ENCODE measurements at places on chromosomes 2 and 18.

DNA sequence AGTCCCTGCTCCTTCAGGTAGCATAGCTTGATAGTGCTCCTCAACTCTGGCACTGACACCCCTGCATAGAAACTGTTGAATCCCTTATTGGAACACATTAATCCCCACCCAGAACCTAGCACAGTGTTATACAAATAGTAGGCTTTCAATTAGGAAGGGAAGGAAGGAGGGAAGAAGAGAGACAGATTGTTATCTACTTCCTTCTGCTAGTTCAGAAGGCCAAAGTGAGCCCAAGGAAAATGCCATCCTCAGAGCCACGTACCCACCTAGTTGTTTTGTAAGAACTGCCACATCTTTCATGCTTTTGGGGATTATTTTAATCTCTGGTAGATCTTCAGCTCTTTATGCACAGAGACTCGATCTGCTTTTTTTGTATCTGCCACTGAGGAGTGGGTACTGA, 75.1 kb downstream of the CLHC1 start:
- no peak for DNase-seq

DNA sequence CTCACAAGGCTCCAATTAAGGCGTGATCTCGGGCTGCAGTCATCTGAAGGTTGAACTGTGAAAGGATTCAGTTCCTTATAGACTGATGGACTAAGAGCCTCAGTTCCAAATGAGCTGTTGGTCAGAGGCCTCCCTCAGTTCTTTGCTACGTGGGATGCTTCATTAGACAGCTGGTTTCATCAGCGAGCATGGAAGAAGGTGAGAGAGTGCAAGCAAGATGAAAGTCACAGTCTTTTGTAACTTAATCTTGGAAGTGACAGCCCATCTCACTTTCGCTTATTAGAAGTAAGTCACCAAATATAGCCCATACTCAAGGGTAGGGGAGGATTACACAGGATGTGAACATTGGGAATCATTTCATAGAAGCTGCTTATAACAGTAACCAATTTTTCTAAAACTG, 26.8 kb downstream of the PPP1CB start:
- no peak for DNase-seq

DNA sequence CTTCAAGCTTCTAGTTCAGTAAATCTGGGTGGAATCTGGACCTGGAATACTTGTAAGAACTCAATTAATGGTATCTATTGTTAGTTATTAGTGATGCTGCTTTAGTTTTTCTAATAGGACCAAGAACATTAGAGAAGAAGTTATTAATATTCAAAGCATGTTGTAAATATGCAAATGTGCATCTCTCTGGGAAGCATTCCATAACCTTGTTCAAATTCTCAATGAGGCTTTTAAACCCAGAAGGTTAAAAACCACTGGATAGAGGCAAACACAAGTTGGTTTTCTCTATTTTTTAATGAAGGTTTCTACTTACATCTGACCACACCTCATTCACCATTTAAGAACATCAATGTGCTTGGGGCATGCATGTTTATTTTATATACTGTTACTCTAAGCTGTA, 16.1 kb upstream of the ACVR1C start:
- DNase-seq = no peak

GRCh38 chr2:109239720-109240119, 110.7 kb downstream of the SH3RF3 start:
- DNase-seq = peak; percentile 76

- no peak for DNase-seq
Measured at GRCh38 chr2:191246820-191247380, 1.7 kb downstream of the MYO1B start.

DNA sequence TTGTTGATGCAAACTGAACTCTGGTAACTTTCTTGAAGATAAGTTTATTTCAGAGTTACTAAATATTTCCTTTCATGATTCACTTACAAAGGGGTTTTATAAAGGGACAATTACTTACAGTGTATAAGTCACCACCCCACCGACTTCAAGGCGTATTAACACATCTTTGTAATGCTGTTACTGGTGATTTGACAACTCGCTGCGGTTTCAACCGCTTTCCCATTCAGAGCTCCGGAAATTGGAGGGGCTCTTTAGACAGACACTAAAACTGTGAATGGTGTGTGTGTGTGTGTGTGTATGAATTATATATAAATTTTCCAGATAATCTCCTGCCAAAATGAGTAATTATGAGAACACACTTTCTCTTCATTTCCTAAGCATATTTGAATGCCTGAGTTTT, 4.9 kb downstream of the TM4SF20 start:
- peak; percentile 55 for DNase-seq

DNA sequence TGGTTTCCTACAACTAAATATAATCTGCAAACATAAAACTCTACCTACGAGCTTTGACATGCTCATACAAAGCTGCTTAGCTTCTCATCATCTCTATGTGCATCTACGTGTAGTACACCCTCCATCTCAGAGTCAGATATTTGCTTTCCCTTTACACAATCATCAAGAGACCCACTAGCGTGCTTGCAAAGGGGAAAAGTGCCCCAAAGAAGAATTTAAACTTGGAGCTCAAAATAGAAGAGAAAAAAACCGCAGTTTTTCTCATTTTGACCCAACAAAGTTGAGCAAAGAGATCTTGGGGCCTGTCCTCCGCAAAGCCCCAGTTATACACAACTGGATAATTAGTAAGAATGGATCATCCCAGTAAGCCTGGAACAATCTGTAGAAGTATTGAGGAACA, 104.1 kb downstream of the PAX3 start:
- no peak for DNase-seq

DNA sequence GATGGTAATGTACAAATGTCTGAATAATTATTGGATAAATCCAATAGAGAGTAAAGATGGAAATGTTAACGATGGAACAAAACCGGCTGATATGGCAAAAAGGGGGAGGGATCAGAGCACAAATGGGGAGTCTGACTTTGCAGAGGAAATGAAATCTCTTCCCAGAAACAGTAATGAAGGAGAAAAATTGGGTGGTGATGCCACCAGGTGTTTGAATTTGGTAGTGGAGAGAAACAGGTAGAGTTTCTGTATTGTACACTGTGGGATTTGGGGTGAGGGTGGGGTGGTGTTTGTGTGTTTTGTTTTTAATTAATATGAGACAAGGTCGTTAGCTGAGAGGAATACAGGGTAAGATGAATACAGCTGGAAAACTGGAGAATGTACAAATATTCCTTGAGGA, 20.4 kb upstream of the XDH start:
- no peak for DNase-seq

GRCh38 chr18:37383036-37383785, 182.4 kb downstream of the CELF4 start:
- no peak for DNase-seq

- DNase-seq = no peak
Measured at GRCh38 chr2:131120815-131121317, 15.7 kb downstream of the PLEKHB2 start.

GRCh38 chr2:50849190-50849589, 182.7 kb downstream of the NRXN1 start:
- peak; percentile 17 for DNase-seq

DNA sequence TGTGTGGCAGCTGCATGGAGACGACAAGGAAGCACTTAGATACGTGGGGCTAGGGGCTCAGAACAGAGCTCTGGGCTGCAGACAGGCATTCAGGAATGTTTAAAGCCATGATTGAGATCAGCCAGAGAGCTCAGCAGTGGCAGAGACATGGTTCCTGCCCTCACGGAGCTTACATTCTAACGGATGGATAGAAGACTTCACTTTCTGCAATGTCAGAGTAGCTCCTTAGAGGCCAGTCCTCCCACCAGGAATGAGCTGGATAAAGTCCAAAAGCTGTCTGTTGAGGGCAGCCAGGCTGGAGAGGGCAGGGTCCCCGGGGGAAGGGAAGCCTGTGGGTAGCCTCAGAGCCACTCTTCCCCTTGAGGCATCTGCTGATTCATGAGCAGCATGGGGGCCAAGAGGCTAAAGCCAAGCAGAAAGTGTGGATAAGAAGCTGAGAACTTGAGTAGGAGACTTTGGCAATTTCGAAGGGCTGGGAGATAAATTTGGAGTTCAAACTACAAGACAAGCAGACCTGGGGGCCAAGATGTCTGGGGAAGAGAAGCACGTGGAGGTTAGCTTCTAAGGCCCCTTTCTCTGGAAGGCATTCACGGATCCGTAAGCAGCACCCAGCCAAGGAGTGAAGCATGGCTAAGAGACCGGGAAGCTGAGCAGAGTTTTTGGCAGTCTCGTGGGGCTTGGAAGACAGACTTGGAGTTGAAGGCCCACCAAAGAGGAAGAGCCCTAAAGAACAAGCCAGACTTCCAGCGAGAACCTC, 9.7 kb upstream of the CIB4 start:
- DNase-seq = no peak

GRCh38 chr2:36670881-36671595, 25.5 kb upstream of the VIT start:
- peak; percentile 55 for DNase-seq

- DNase-seq = peak; percentile 69
Measured at GRCh38 chr18:493986-494983, 6.2 kb downstream of the COLEC12 start.

DNA sequence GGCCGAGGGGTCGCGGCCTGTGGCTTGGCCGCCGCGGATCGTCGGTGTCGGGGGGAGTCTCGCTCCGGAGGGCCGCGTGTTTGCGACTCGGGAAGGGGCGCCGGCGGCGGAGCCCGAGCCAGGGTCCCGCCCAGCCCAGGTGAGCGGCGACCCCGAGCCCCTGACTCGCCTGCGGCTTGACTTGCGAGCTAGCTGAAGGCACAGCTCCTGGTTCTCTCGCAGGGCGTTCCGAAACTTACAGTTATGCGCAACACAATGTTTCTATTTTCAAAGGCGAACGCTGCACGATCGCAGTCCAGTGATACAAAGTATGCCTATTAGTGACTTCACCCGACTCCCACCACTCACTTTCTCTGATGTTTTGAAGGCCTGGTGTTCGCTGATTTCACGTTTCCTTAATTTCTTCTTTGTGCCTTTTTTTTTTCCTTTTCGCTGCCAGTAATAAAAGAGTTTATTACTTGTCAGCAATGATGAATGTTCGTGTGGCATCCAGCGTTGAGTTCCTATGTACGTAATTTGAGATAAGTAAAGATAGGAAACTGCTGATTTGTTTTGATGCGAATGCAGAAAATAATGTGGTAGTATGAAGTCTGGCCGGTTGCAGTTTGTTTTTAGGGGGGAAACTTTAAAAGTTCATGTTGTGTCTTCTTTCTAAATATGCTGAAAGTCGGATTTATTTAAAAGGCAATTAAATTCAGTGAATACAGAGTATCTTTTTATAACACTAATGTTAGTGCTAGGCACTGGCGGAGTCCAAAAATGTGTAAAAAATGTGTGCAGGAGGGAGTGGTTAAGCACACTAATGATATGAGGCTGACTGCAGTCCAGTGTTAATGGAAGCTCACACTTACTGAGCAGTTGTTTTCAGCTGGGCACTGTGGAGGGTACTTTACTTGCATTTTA, 706 bp downstream of the UBXN2A start:
- no peak for DNase-seq

DNA sequence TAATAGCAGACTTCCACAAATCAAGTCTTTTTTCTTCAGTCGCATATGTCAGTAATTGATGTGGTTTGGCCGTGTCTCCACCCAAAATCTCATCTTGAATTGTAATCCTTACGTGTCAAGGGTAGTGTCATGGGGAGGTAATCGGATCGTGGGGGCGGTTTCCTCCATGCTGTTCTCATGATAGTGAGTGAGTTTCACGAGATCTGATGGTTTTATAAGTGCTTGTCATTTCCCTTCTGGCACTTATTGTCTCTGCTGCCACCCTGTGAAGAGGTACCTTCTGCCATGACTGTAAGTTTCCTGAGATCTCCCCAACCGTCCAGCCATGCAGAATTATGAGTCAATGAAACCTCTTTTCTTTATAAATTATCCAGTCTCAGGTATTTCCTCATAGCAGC, 478.8 kb downstream of the PTPRM start:
- DNase-seq = peak; percentile 77

DNA sequence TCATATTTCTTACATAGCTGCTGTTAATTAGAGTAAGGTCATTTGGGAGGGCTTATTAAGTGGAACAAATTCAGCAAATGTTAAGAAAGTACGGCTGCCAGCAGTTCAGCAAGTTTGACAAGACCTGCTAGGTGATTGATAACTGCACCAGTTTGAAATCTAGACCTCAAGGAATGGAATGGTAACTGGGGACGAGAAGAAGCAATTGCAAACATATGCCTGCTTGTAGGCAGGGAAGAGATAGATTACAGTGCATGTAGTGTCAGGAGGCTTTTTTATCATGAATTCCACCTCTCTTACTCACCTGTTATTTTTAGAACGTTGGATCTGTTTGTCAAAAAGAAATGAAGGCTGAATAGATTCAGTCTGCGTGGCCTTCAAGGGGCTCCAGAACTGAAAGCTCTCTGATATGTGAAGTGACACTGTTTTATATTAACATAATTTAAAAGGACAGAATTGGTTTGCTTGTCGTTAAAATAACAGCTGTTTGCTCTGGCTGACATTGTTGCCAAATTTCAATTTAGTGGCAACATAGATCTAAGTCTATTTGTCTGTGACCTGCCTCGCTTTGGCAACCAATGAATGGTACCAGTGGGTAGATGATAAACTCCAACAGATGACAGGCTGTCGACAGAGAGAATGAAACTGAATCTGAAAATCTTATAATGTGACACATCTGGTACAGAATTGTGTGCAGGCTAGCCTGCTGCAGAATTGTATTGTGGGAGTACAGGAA, 199.3 kb downstream of the ZNF407 start:
- peak; percentile 91 for DNase-seq

DNA sequence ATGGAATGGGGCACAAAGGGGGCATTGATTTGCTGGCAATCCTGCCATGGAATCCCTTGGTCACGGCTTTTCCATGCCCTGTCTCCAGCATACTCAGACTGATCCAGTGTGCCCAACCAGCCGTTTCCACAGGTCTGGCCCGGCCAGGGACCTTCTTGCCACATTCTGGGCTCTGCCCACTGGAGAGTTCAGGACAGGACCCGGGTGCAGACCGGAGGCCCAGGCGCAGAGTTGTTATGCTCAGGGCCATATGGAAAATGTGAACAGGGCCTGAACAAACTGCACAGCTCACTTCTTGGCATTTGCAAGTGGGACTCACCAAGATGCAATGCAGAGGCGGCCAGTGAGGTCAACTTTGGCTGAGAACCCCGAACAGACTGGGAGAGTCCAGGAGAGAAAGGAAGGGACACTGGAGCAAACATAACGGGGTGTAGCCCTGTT, 15.6 kb upstream of the ASAP2 start:
- peak; percentile 89 for DNase-seq

DNA sequence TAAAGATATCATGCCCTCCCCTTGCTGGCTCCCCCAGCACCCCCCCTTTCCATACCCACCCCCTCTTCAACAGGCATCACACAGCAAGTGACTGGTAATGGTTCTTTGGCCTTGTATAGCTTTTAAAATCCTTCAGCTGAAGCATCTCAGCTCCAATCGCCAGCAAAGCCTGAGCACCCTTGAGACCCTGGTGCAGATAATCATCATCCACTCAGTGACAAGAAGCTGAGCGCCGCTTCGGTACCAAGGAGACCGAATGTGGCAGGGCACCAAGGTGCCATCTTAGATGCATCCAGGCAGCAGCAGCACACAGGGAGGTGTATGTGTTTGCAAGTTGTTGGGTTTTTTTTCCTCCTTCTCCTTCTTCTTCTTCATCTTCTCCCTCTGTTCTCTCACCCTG, 232.7 kb downstream of the BCL11A start:
- no peak for DNase-seq

GRCh38 chr2:120345608-120346007, 328 bp upstream of the INHBB start:
- DNase-seq = no peak

GRCh38 chr2:164826293-164827243, 15.1 kb downstream of the COBLL1 start:
- DNase-seq = peak; percentile 44

GRCh38 chr2:128690431-128690830, 371.8 kb upstream of the HS6ST1 start:
- DNase-seq = no peak

All from fibroblast of upper back skin (primary cell).